ENCODE measurements at places on chromosomes 2 and 18.

- DNase-seq, result no peak
Measured at GRCh38 chr2:89850481-89850880, 1159.0 kb downstream of the RPIA start.

DNA sequence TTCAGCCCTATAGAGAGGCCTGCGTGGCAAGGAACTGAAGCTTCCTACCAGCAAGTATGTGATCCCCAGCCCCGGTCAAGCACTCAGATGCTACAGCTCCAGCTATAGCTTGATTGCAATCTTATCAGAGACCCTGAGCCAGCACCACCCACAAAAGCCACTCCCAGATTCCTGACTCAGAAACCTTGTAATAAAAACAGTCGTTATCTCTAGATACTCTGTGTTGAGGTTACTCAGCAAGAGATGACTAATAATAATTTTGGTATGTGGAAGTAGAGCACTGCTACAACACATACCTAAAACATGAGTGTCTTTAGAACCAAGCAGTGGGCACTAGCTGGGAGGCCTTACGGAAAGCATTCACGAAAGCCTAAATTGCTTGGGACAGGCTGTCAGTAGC is 216.9 kb downstream of the UXS1 start:
- peak; percentile 93 for DNase-seq

- no peak for DNase-seq
Measured at GRCh38 chr2:8329660-8330622, 351.9 kb upstream of the ID2 start.

GRCh38 chr2:135212757-135213156 is 160.7 kb downstream of the RAB3GAP1 start:
- DNase-seq, result no peak

DNA sequence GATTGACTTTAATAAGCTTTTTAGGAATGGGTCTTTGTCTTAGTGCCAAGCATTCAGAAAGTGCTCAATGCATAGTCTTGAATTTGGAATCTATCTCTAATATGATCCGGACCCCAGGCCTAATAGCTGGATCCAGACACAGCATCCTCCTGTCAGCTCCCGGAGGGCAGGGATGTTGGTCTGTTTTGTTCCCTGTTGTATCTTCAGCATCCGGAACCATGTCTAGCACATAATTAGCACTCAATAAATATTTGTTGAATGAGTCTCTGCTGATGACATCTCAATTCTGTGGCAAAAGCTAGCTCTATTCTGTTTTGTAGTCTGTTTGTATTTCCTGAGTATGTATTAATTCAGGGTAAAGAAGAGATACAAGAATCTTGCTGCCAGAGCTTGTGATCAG is 169.1 kb downstream of the DCDC2C start:
- DNase-seq, result no peak

- no peak for DNase-seq
Measured at GRCh38 chr2:240162531-240162930, 22.1 kb upstream of the OTOS start.

DNA sequence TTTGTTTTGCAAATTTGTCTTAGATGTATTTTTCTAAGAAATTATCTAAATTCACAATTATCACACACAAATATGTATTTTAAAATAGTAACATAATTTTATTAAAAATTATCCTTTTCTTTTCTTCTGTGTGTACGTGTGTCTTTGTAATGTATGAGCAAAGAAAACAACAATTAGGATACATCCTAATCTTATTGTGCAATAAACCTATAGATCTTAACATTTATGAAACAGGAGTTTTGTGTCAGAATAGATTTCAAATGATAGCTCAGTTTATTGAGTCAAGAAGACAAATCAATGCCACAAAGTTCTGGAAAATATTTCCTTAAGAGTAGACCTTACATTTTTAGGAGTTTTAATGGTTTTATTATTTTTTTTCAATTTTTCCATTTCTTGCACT is 212.2 kb downstream of the KCNJ3 start:
- no peak for DNase-seq

GRCh38 chr2:122743021-122743675 is 987.7 kb downstream of the TSN start:
- DNase-seq, result no peak

- DNase-seq, result no peak
Measured at GRCh38 chr2:99692785-99693184, 203.0 kb upstream of the REV1 start.
